ENCODE measurements at places on chromosomes 16 and 17.

DNA sequence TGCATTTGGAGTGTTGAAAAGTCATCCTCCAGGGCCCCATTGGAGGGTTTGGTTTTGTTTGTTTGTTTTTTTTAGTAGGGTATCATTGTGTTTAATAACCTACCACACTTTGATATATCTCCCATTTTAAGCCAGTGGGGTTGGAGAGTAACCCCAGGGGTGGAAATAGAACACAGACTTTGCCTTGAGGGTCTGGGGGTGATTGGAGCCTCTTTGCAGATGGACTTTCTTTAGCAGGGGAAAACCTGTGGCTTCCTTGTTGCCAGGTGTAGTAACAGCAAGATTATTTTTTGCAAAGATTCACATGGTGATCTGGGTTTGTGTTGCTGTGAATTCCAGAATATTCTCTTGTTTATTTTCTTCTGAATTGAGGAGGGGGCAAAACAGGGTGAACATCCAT is 1.5 kb downstream of the ABCC1 start:
- no peak for DNase-seq

GRCh38 chr17:76497979-76498875 is 3.0 kb downstream of the RHBDF2 start:
- DNase-seq: peak; percentile 96

GRCh38 chr16:85303354-85303883 is 191.1 kb upstream of the CIBAR2 start:
- DNase-seq: no peak

GRCh38 chr16:63458846-63459245 is 1422.6 kb upstream of the CDH8 start:
- no peak for DNase-seq

GRCh38 chr16:23826528-23827045 is 9.2 kb upstream of the PRKCB start:
- DNase-seq: no peak

DNA sequence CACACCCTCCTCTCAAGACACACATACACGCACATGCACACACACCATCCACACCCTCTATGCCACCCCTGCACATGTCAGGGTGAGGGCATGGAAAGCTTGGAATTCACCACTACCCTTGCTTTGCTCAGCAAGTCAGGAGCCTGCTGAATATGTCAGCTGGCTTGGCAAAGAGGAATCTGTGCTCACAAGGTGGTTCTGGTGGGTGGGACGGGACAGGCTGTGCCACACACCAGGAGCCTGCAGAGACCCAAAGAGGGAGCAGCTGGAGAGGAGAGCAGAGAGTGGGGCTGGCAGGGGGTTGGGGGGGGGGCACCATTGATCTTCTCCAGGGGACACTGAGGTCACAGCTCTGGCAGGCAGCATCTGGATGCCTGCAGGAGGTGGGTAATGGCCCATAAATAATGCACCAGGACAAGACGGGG is 48.7 kb upstream of the NDRG4 start:
- no peak for DNase-seq

DNA sequence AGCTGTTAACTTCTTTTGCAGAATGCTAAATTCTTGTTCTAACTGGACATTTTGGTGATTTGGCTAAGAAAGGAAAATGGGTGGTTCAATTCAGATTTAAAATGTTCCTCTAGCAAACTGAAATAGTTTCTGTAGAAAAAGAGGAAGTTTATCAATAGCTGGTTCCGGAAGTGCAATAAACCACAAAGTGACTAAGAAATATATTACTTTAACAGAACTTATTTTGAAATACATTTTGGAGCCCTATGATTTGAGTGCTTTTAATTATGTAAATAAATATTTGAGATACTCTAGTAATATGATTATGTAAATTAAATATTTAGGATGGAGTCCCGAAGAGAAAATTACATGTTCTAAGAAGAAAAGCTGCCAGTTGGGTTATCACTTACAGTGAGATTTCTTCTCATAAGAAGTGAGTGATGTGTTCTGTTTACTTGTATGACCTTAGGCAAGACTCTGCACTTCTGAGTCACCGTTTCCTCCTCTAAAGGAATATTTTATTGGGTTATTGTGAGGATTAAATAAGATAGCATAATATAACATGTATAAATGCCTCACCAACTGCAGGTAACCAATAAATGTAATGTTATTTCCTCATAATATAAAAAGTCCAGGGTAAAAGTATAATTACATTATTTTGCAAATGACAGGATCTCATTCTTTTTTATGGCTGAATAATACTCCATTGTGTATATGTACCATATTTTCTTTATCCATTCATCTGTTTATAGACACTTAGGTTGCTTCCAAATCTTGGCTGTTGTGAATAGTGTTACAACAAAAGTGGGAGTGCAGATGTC is at the start of gene EVI2B:
Gene EVI2B, minus strand, starts transcription at position 73 of the 800 bp plus-strand sequence. CDS start 8,445 bp downstream, outside the sequence.
- peak; percentile 76 for DNase-seq

GRCh38 chr16:86319585-86320236 is 190.6 kb upstream of the FOXF1 start:
- no peak for DNase-seq

GRCh38 chr17:49990921-49991320 is 4.1 kb downstream of the DLX3 start:
- DNase-seq: no peak

DNA sequence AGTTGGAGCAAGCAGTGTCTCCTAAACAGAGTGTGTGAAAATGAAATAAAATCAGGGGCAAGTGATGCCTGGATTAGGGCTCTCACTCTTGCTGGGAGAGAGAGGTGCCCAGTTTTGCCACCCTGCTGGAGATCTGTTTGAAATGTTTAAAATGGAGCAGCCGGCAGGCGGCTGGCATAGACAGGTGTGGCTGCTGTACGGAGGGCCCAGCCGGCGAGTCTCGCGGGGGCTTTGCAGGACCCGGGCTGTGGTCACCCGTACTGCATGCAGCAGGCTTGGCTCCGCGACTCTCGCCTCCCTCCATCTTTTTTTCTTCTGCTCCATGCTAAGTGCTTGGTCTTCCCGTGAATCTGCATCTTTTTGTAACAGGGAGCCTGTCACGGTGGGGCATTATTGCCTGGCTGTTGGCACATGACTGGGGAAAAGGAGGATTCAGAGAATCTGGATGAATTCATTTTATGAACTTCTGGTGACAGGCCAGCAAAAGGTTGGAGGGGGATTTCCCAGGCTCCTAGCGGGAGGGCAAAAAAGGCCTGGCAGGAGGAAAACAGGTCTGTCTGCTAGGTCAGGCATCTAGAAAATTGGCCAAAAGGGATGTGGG is 1.8 kb downstream of the ZNRF1 start:
- peak; percentile 49 for DNase-seq

DNA sequence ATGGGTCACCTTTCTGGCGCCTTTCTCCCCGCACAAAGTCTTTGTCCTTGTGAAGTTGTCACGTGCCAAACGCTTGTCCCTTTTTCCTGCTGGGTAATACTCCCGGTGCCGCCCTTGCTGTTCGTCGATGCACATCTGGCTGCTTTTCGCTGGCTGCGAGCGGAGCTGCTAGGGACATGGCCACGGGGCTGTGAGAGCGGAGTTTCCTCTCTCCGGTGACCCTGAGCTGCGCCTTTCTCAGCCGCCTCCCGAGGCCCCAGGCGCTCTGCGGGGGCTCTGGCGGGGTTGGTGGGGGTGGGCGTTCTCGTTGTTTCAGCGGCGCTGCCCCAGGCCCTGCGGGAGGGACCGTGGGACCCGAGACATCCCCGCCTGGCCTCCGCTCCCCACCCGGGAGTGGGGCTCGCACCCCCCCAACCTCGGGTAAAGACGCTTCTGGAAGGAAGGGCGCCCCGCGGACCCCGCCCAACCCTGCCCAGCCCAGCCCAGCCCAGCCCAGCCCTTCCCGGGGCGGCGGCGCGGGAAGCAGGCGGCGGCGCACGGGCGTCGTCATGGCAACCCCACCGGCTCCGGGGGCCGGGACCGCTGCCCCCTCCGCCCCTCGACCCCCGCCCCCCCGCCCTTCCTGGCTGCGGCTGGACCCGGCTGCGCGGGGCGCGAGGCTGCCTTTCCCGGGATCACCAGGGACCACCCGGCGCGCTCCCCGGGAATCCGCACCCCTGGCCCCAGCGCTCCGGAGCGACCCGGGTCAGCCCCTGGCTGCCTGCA is 12.3 kb downstream of the CHMP6 start:
- DNase-seq: no peak

DNA sequence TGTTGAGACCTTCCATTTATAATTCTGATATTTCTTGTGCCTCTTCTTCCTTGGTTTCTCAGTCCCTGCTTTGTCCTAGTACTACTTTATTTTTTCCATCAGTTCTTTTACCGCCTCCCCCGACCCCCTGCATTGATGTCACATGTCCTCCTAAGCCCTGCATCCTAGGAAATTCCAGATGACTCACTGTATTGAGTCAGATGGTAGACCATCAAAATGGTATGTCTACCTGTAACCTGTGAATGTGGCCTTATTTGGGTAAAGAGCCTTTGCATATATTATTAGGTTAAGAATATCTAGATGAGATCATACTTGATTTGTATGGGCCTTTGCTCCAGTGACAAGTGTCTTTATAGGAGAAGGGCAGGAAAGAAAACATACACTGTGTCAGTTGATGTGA is 515.3 kb upstream of the CA10 start:
- no peak for DNase-seq

DNA sequence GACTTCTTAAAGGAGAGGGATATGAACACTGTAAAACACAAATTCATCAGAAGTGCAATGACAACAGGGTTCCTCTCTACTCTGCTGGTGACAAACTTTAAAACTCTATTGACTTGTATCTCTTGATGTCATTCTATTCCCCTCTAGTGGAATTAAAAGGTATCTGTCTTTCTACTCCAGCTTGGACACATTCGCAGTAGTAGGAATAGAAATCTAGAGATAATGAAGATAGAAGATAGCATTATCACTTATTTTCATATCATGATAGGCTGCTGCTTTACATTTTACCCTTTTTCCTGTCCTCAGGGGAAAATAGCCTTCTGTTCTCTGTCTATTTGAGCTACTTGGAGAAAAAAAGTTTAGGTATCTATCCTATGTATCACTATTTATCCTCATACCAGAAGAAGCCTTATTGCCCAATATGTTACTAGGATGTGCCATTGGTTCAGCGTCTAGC is 209.6 kb upstream of the CACNG5 start:
- peak; percentile 42 for DNase-seq

- DNase-seq: peak; percentile 16
These were observed 185.1 kb downstream of the CDK5R1 start for GRCh38 chr17:32671896-32672295.

DNA sequence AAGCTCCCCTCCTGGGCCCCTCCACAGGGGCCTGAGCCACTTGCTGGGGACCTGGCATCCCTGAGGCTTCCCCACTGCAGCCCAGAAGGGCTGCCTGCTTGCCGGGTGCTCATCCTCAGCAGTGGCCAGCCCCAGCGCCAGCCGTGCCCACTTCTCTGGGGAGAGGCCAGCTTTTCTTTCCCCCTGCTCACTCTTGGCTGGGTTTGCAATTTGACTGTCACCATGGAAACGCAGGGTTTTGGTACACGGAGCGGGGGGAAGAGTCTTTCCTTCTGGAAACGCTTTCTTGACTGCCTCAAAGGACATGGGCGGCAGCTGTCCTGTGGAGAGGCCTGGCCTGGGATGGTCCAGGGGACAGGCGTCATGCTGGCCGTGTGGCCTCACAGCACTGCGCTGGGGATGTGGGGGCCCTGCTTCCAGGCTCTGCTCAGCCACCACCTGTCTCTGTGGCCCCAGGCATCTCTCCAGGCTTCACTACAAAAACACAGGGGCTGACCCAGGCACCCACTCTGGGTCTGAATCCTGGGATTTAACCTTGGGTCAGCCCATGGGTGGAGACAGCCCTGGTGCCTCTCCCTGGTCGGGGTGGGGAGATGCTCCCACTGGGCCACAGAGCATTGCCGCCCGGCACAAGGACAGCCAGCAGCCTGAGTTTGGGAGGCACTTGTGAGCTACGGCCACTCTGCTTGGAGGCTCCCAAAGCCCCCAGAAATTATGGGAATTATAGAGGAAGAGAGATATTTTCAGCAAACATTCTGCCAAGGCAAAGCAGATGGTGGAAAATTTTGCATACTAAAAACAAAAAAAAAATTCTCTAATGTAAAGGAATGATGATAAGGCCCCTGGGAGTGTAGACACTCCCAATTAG is 45.9 kb upstream of the DOC2B start:
- DNase-seq: no peak

GRCh38 chr17:75517297-75517865 is 1.1 kb downstream of the TSEN54 start:
- no peak for DNase-seq

DNA sequence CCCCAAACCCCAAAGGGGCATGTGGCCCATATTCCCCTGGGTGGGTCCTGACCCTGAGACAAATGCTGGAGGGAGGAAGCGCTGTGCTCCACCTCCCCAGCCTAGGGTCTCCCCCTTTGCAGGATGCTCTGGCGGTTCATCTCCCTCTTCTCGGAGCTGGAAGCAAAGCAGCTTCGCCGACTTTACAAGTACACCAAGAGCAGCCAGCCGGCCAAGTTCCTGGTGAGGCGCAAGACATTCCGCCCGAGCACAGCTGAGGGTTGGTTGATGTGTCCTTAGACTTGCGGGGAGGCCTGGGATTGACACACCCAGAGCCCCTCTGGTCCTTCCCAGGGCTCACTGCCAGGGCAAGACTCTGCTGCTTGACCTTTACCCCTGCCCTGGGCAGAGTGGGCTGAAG is 4.3 kb downstream of the CHCT1 start:
- DNase-seq: no peak

- no peak for DNase-seq
These were observed 497.5 kb upstream of the SALL1 start for GRCh38 chr16:51648526-51648925.

- no peak for DNase-seq
These were observed 190.1 kb upstream of the TBX2 start for GRCh38 chr17:61209525-61209924.

DNA sequence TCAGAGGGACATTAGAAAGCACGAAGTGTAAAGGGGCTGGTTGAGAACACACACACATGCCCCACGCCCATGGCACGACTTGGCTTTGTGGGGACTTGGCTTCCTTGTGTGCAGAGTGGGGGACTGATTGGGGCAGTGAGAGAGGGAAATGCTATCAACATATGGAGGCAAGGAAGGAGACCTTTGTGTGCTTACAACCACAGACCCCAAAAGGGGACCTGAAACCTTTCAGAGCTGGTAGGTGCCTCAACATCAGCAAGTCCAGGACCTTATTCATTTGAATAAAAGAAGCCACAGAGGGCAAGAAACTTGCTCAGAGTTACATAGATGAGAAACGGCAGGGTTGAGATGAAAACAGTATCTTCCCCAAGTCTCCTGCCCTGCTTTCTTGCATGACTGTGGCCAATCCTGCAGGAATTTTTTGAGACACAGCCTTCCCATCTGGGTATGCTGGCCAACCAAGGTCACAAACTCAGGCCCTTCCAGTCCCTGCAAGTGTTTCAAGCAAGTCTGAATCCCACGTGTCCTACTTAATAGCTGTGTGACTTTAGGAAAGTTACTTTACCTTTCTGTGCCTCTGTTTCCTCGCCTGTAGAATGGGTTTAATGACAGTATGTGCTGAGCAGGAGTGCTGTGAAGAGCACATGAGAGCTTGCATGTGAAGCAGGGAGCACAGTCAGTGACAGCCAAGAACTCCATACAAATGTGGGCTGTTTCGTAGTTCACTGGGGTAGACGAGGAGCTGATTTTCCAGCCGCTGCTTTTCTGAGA is 26.2 kb downstream of the C16orf78 start:
- no peak for DNase-seq

- no peak for DNase-seq
These were observed 4.7 kb upstream of the WDR24 start for GRCh38 chr16:694863-695354.

All from EL (cell line).